Endodermal cell (in vitro differentiated cells): ENCODE measurements at places on chromosomes 16 and 17.

DNA sequence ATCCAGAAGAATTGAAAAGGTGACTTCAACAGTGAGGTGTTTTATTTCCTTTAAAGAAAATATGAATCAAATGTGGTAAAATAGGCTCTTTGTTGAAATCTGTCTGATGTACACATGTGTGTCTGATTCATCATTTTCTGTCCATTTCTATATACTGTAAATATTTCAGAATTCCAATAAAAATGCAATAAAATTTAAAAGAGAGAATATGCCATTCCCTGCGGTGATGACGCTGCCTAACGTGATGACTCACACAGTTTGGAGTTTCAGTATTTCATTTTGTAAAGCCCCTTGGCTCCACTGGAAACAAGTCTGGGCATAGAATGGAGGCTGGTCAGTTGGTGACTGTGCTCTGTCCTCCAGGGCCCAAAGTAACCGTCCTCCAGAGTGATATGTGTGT is 482.5 kb upstream of the CDH5 start:
- DNase-seq: no peak

GRCh38 chr17:27870345-27870744 is 22.8 kb downstream of the LYRM9 start:
- DNase-seq: no peak

GRCh38 chr16:1076801-1077576 is 4.4 kb downstream of the SSTR5 start:
- no peak for DNase-seq

DNA sequence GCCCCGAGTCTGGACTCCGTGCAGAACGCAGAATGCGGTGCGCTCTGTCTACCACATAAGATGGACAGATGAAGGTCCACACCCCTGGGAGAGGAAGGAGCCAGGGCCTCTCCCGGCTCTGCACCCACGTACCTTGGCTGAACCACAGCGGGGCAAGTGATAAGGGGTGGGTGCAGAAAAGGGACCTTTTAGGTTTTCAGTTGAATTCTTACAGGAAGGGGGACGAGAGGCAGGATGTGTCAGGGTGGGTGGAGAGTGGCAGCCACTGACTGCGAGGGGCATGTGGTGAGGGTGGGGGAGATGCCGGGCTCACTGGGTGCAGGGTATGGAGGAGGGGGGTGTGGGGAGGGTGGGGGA is 372 bp downstream of the CD300A start:
- DNase-seq: no peak

GRCh38 chr17:27345141-27345904 is 51.4 kb downstream of the WSB1 start:
- DNase-seq: peak; percentile 96

- DNase-seq: peak; percentile 88
Observed at GRCh38 chr16:9258423-9259051, 167.1 kb downstream of the HAPSTR1 start.

- DNase-seq: no peak
Observed at GRCh38 chr17:77371117-77371887, 230.5 kb downstream of the SEC14L1 start.

DNA sequence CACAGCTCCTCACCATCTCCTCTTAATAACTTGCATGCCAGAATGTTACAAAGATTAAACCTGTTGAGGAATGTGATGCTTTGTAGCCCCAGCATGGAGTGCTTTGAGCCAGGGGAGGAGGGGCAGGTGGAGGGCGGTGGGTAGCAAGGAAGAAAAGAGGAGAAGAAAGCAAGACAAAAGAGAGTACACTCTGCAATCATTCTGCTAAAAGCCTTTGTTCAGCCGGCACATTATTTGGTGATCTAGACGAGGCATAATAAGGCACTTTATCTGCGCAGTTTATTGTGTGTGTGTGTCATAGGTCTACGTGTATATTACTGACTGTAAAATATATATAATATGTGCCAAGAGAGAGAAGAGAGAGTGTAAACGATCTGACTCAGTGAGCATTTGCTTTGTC is 139.1 kb downstream of the SOX9 start:
- no peak for DNase-seq

DNA sequence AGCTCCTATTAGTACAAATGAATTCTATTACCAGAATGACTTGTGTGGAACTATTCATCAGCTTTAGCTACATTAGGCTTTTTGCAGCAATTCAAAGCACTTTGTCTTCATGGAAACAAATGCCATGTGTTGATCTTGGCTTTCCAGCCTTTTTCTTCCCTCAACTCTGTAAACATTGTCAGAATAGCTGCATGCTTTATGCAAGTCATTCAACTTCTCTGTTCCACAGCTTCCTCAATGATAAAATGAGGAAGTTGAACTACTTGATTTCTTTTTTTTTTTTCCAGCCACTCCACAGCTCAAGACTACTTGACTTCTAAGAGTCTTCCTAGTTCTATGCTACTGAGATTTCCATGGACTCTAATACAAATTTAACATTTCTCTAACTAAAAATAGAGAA is 41.1 kb downstream of the KIAA0753 start:
- DNase-seq: no peak

DNA sequence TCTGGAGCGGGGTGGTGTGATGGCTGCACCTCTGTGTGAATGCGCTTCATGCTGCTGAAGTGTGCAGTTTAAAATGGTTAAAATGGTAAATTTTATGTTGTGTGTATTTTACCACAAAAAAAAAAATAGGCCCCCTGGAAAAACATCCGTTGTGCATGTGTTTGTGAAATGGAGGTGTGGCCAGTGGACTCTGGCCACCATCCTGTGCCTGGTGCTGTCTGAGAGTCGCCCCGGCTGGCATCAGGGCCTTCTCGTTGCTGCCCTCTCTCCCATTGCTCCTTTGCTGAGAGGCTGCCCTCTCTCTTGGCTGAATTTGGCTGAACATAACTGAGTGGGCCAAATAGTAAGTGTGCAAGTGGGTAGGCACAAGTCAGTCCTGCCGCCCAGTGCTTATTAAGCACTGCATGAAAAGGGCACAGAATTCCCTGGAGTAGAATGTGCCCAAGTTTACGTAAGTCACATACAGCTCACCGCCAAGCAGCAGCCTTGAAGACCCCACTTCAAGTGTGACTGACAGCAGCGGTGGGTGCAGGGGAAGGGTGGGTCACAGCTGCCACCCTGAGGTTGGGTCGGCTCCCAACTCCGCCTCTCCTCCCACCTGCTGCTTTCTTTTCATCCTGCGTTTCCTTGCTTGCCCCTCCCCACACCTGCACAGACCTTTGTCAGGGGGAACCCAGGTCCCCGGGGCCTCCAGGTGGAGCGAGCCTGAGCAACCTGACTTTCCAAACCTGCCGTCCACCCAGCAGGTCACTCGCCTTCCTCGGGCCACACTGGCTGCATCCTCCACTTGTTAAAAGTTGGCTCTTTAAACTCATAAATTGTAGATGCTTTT is 46.8 kb downstream of the FOXK2 start:
- no peak for DNase-seq

- no peak for DNase-seq
Observed at GRCh38 chr17:17668775-17669579, 12.3 kb upstream of the RAI1 start.

DNA sequence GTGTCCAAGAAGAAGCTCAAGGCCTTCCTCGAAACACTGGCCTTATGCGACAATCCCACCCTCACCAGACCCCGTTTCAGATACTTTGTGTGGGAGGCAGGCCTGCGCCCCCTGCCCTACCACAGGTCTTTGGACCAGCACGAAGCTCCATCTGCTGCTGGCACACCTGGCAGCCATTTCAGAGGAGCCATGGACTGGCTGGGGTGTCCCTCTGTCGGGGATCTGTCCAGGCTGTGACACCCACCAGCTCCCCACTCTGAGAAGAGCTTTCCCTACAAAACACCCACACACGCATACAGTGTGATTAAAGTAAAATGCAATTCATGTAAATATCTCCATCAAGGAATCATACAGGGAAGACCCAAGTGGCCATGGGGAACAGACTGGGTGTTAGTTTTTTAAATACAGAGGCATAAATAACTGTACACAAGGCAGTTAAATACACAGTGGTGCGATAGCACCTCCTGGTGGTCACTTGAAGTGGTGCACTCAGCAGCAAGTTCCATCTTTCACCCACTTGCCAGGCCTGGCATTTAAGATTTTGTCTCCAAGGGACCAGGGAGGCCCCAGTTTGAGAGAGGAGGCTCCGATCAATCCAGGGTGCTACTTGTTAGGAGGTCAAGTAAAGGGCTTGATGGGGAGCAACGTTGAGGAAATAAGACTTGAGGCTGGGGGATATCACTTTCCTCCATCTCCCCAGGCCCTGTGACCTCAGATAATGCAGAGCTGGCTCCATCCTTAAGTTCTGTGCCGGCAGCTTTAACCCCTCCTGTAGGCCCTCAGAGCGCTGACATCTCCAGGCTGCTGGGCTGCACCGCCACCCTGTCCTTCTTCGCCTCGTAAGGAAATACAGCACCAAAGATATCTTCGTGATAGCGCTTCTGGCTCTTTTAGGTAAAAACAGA is 43.6 kb downstream of the NOS2 start:
- peak; percentile 91 for DNase-seq

DNA sequence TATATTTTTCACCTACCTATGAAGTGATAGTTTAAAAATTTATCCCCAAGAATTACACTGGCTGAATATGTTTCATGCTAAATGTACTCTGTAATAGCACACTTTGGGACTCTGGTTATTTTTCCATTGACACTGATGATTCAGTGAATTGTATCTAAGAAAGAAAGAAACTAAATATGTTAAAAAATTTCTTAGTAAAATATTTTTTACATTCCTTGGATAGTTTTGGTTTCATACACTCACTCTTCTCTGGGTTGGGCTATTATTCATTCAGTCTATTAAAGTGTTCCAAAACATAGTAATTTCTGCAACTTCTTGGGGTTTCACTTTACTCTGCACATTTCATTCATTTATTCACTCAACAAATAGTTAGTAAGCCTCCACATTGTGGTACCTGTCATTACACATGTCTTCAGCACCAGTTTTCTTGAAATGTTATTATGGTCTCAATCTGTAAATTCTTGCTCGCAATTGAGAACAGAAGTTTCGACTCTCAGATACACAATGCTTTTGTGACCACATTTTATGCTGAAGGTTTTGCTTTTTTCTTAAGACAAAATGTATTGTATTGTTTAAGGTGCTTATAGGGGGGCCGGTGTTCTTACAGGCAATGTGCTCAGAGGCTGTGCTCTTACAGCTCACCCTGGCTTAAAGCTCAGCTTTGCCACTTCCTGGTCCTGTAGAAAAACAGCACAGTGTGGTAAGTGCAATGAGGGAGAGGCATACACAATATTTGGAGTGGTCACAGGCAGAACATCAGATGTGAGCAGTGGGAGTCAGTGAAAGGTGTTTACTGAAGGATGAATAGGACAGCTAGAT is 17.4 kb downstream of the CNTNAP4 start:
- no peak for DNase-seq

DNA sequence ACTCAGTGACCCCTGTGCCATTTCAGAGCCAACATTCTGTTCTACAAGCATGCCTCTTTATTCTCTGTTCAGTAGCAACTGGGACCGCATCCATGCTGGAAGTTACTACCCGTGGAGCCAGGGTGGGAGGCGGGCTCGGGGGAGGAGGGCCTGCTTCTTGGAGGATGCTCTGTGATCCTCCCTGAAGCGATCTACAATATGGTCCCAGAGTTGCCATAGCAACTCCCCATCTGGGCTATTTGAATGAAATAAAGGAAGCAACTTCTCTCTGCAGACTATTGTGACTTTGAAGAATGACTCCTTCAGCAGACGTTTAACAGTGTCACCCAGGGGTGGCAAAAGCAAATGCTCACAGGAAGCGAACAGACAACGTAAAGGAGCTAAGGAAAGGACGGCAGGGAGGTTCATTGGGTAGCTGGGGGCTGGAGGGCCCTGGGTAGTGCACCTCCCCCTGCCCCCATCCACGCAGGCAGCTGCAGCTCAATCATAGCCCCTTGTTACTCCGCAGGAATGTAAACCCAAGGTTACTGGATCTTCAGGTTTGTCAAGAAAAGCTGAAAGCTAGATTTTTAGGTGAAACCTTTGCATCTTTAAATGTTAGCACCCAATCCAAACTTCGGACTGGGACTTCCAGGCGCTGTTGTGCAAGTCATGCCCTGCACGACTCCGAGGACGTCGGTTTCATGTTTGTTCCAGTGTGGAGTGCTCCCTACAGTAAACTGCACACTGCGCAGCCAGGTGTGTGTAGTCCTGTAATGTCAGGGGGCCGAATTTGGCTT is 51.1 kb upstream of the MEAK7 start:
- DNase-seq: no peak

DNA sequence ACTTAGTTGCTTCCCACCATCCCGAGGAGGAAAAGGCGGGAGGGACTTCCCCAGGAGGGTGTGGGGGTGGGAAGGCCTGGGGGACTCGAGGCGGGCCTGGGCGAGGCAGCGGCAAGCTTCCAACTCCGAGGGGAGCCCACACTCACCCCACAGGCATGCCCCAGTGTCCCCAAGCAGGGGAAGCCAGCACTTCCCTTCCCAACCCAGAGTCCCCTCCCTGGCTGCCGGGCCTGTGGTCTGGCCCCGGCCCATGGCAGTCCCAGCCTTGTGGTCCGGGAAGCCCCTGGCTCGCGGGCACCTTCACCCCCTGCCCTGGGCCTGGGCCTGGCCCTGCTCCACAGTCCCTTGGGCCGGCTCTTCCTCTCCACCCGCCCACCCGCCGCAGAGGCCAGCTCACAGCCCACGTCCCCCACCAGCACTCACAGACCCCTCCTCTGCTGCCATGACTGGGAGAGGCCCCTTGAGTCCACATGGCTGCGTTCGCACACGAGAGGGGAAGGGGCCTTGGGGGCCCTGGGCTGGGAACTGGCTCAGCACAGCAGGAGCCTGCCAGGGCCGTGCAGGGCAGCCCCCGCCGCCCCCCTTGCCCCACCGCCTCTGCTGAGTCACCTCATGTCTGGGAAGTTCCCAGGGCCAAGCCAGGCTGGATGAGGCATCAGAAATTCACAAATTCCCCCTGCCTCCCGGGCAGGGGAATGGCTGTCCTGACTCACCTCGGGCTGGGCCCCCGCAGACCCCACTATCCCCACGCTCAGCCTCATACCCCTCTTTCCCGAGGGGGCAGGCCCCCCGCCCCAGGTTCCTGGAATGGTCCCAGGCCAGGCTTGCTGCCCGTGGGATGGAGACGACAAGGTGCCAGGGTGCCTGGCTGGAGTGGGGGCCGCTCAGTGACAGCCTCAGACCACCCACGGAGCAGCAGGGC is 27.8 kb downstream of the BAHCC1 start:
- peak; percentile 93 for DNase-seq

- DNase-seq: peak; percentile 78
Observed at GRCh38 chr17:41511116-41511515, 5.7 kb upstream of the KRT13 start.

- no peak for DNase-seq
Observed at GRCh38 chr17:78438694-78439325, 60.4 kb downstream of the PGS1 start.
